ENCODE measurements at places on chromosomes 1 and 21. TPM values are rescaled to one million over a fixed set of nuclear protein-coding genes. Genes with fewer than 3 reads are reported as not detected.
A peak's percentile ranks its signal among the peaks of the same experiment; 100 is the strongest.

RASSF5 gene
- total RNA-seq = 1.4 TPM

LENEP gene
- total RNA-seq = 1.9 TPM

BTBD19 gene
- total RNA-seq = 6.5 TPM

DNA sequence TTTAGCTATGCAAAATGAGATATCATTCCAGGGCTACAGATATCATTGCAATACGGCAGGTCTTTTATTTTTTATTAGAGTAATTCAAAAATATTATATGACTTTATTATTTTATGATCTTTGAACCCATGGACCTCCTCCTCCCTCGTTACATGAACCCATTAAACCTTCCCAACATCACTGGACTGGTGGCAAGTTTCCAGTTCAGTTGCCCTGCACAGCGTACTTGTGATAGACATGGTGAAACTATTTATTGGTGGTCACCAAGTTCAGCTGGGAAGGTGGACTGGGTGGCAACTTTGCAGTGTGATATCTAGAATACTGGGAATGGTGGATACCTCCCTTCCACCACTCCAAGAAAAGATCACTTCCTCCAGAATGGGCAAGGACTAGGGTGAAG is 52.5 kb downstream of the SLC30A10 start:
- no peaks in the 10 kb centered on the region for H3K36me3 ChIP-seq
- peaks cover 9% of the 10 kb centered on the region for H3K4me1 ChIP-seq
- DNase-seq = no peak
- H3K27ac ChIP-seq = no peak overlapping the region
- H3K27me3 ChIP-seq = peaks cover 4% of the 10 kb centered on the region

DNA sequence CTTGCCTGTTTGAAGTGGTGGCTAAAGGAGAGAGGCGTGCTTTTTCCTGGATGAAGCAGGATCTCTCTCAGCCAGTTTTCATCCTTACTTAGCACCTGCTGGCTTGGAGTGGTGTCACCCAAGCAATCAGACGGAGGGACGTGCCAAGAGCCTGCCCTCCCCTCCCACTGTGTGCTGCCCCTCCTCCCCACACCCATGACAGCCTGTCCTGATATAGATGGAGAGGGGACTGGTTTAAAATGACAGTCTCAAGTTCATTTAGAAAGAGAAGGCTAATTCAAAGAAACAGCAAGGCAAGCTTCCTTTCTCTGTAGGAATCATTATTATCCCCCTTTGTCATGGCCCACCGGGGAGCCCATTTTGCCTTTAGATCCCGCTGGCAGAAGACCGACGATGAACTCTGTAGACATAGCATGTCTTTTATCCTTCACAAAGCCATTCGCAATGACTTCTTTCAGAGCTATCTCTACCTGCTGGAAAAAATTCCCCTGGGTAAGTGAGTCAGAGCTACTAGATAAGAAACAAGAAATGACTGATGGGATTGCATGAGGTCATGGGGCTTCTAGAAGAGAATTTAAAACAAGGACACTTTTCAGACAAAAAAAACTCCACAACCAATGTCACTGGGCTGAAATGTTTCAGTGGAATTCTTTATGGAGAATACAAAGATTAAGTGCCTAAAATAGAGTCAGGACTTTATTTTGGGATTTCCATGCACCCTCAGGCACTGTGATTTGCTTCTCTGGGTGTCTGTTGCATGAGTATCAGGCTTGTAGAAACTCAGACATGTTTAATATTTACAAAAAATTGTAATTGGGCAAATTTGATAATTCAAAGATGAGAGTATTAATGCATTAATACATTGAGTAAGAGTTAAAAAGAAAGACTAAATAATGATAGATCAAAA is at the start of gene NTMT2:
Gene NTMT2 (plus strand): TSS at position 190 of the 907 bp plus-strand sequence. CDS start 149 bp downstream, at position 339.
- H3K27me3 ChIP-seq = peaks cover 72% of the 10 kb centered on the region
- H3K36me3 ChIP-seq = no peaks in the 10 kb centered on the region
- DNase-seq = peak; percentile 4
- H3K27ac ChIP-seq = peak within 1 kb of the TSS; percentile 85
- peak within 1 kb of the TSS; percentile 62 for H3K4me3 ChIP-seq
- peaks cover 58% of the 10 kb centered on the region for H3K4me1 ChIP-seq

DNA sequence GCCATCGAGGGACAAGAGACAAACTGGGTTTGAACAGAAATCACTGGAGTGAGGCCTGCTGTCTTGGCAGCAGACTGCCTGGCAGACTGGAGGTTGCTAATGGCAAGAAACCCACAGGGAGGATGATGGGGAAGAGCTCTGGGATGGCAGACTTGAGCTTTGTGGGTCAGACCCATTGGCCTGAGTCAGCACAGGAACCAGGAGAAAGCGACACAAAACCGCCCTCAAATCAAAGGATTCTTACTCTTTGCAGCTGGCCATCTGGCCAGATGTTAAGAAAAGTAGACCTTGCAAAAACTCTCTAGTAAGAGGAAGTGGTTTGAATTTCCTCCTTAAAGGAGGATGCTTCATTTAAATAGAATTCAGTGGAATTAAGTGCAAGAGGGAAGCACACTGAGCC is 195.2 kb upstream of the JUN start:
- no peak overlapping the region for H3K4me3 ChIP-seq
- H3K36me3 ChIP-seq = no peaks in the 10 kb centered on the region
- H3K4me1 ChIP-seq = peaks cover 16% of the 10 kb centered on the region
- no peak for DNase-seq
- no peaks in the 10 kb centered on the region for H3K27me3 ChIP-seq

DNA sequence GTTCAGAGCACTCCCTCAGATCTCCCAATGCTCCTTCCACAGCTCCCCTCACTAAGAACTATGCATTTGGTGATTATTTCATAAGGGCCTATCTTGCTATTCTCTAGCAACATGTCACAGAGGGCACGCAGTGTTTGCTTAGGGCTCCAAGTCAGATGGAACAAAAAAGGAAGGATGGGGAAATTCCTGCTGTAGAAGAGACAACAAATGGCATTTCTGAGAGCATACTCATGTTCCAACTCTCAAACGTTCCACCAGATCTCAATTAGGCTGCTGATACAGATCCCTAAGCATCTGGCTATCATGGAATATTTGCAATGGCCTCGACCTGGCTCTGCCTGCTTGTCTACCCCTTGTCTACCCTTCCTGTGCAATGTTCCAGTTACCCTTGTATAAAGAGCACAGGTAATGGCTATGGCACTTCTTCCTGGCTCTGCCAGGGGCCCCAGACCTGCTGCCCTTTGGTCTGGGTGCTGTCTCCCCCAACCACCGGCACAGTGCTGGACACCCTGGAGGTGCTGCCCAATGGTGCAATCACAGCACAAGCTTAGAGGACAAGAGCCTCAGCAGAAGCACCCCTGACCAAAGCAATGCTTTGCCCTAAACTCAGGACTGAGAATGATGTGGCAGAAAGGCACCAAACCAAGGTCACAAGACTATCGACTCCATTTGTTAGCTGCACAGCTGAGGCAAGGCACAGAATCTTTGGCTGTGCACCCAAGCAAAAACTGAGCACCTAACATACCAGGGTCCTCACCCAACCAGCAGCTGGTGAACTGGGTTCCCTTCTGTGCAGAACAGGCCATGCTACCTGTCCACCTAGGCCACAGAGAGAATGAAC is 3.6 kb downstream of the PARP1 start:
- peaks cover 21% of the 10 kb centered on the region for H3K36me3 ChIP-seq
- peak overlapping the region; percentile 97 for H3K4me3 ChIP-seq
- peak overlapping the region; percentile 87 for H3K27ac ChIP-seq
- peaks cover 66% of the 10 kb centered on the region for H3K4me1 ChIP-seq

DNA sequence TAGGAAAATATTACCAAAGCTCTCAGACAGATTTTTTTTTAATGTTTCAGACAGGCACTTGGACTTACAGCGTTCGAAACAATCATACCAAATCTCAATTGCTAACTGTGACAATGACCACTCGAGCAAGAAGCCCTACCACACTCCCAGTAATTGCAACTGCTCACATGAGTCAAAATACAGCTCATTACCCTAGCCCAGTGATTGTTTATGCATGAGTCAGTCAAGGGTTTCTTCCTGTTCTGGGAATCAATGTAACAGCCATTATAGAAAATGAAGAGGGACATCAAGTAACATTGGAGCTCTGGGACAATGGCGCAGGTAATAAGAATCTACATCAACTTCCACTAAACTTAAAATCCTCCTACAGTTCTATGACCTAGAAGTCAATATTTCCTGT is 56.1 kb upstream of the SH3GLB1 start:
- no peak overlapping the region for H3K4me3 ChIP-seq
- no peak overlapping the region for H3K27ac ChIP-seq
- H3K27me3 ChIP-seq = no peaks in the 10 kb centered on the region
- no peaks in the 10 kb centered on the region for H3K36me3 ChIP-seq
- DNase-seq = no peak
- H3K4me1 ChIP-seq = no peaks in the 10 kb centered on the region

DNA sequence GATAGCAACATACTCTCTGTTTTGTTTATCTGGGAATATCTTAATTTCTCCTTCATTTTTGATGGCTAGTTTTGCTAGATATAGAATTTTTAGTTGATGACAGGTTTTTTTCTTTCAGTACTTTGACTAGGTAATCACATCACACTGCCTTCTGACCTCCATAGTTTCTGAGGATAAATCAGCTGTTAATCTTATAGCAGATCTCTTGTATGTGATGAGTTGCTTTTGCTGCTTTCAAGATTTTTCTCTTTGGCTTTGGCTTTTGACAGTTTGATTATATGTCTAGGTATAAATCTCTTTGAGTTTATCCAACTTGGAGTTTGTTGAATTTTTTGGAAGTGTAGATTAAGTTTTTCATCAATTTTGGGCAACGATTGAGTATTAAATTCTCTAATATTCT is 142.6 kb downstream of the ZNF644 start:
- no peak for DNase-seq
- H3K36me3 ChIP-seq = peaks cover 27% of the 10 kb centered on the region
- H3K4me1 ChIP-seq = no peaks in the 10 kb centered on the region
- no peaks in the 10 kb centered on the region for H3K27me3 ChIP-seq
- no peak overlapping the region for H3K27ac ChIP-seq
